NCI-H1417 treated with DMSO at 0.1 percent for 48 hours (cell line): ENCODE measurements at places on chromosomes 6 and 20.

DNA sequence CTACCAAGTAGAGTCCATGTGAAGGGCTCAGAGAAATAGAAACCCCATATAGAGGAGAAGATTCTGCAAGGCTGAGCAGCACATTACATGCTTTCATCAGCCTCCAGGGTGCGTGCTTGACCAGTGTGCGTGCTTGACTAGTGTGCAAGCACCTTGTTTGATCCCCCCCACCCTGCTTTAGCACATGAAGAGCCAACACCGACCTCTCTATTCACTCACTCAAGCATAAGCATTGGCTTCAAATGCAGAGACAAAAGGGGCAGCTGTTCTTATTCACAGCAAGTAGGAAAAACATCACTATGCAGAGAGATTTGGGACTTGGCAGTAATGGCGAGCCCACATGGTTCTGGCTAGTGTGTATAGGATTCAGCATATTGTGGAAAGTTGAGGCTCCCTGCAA, 278.7 kb upstream of the RNF217 start:
- no peak for DNase-seq

DNA sequence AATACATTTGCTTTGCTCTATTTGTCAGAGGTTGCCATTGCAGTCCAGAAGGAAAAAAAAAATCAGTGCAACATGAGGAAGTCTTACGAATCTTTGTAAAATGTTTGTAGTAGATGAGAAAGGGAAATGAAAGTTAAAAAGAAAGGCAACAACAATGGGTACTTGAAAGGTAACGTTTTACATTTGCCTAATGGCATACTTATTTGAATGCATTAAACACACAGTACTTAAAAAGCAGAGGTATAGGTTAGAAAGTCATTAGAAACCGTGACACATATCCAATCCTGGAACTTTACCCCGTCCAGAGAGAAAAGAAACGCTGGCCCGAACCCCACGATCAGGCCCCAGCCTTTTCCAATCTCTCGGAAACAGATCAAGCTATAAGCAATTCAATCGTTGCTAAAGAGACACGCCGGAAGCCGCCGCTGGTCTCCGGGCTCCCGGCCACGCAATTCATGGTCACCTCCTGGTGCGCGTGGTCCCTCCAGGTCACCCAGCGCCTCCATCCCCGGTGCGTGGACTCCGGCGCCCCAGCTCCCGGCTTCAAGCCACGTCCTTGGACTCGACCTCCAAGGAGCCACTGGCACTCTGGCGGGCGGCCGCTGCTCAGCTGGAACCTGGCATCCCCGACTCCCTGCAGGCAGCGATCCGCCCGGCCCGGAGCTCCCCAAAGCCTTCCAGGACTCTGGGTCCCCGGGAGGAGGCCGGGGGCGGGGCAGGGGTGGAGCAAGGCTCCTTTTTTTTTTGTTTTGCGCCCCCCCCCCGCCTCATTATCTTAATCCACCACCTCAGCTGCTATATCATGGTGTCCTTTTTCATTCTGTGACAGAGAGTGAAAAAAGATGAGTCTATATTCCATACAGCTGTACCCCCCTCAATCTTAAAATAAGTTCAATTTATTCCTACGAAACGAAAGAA, at the start of gene SLC18B1:
Gene SLC18B1, minus strand, starts transcription at position 687 of the 918 bp plus-strand sequence. Its CDS starts 181 bp downstream, at position 506.
- no peak for DNase-seq

- DNase-seq = no peak
Observed at GRCh38 chr20:50315586-50316551, 125.2 kb downstream of the CEBPB start.

DNA sequence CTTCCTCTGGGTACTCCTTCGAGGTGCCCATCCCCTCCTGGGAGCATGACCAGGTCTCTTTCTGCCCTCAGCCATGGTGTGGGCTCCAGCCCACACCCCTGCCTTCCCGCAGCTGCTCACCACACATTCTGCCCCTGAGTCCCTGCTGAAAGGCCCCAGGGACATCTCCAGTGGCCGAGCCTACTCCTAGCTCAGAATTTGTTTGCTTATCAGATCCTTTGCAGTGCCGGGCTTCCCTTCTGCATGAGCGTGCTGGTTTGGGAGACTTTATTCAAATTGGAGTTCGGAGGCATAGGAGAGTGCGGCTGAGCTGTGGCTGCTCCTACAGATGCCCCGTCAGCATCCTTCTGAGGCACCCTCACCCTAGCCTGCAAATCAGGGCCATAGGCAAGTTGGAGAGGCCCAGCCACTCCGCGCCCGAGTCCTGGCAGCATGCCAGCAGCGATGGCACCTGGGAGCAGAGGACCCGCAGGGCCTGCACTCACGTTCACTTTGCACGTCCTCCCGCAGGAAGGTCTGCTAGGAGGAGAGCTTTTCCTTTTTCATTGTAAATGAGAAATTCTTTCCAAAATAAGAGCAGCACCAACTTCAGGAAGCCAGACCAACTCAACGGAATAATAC, 327.3 kb downstream of the QKI start:
- DNase-seq = no peak

GRCh38 chr6:101803136-101803535, 409.6 kb downstream of the GRIK2 start:
- no peak for DNase-seq

DNA sequence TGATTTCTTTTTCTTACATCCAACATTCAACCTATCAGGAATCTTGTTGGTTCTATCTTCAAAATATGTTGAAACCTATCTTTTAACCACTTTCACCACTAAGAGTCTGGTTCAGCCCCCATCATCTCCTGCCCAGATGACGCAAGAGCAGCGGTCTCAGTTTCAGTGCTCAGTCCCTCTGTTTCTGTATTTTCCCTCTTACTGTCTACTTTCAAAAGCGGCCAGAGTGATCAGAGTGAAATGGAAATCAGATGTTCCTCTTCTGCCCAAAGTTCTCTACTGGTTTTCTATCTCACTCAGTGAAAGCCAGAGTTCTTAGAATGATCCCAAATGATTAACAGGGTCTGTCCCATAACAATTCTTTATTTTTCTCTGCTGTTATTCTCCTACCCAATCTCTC, 147.9 kb upstream of the PDE7B start:
- DNase-seq = no peak

DNA sequence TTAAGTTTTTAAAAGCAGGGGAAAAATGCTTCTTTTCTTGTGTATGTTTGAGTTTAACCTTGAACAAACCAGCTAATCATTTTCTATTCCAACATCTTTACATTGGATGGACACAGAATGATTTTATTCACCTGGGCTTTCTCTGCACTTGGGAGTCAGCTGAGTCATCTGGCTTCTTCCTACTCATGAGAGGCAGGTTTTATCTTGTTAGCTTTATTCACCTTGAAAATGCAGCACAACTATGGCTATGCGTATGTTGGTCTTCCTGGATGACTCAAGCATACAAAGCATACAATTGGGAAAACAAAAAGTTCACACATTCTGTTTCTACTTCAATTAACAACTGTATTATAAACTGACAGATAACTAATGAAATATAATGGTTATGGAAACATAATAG, 737.7 kb downstream of the FRK start:
- no peak for DNase-seq

GRCh38 chr20:11499101-11499634, 418.5 kb upstream of the BTBD3 start:
- DNase-seq = no peak

DNA sequence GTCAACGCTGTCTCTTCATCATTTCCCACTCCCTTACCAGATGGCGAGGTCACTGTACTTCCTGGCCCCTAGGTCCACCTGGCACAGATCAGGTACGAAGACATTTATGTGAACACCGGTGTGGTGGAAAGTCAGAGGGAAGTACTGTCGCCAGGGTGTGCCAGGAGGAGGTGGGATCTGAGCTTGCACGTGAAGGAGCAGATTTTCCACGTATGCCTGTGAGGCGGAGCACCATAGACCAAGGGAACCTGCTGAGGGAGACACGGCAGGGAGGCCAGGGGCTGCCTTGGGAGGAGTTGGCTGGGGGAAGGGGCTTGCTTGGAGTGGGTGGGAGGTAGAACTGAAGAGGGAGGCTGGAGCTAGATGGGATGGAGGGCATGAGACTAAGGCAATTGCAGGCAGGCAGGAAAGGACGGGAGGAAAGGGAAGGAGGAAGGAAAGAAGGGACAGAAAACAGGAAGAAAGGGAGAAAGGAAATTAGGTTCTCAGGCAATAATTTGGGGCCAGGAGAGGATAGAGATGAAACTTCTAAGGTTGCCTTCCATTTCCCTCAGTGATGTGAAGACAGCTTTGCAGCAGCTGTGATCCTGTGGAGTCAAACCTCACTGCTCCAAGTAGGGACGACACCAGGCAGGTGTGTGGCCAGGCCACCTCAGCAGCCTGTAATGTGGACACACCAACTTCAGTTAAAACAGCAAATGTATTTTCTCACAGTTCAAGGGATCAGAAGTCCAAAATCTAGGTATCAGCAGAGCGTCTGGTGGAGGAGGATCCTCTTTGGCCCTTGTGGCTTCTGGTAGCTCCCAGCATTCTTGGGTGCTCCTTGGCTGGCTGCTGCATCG, 46.8 kb downstream of the CHMP4B start:
- DNase-seq = no peak

DNA sequence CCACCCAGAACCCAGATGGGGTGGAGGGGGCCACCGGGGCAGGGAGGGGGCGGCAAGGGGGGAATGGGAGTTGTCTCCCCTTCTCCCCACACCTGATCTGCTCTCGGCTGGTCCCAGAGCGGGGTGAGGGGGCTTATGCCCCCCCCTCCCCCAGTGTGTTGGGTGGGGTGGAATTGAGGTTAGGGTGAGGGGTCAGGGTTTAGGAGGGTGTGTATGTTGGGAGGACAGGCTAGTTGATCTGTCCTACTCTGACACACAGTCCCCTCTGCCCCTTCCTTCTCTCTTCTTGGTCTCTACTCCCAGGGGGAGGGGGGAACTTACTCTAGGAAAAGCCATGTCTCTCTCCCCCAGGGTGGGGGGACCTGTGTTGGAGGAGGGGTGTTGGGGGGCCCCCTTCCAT, 1.9 kb upstream of the ZBTB9 start:
- DNase-seq = no peak

DNA sequence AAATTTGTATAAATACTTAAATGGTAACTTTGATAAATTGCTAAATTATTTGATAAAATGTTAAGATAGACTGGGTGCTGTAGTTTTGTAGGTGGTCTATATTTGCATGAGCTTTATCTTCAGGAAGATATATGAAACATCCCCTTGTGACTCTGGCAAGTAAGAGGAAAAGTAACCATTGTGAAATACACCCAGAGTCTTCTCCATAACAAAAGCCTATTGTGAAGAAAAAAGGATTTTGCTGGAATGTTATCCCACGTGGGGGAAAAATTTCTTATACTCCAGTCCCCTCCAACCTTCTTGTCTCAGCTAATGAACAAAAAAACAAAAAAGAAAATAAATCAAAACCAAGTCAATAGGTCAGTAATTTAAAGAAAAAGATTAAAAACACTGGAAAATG, 600.7 kb downstream of the HDGFL1 start:
- no peak for DNase-seq

DNA sequence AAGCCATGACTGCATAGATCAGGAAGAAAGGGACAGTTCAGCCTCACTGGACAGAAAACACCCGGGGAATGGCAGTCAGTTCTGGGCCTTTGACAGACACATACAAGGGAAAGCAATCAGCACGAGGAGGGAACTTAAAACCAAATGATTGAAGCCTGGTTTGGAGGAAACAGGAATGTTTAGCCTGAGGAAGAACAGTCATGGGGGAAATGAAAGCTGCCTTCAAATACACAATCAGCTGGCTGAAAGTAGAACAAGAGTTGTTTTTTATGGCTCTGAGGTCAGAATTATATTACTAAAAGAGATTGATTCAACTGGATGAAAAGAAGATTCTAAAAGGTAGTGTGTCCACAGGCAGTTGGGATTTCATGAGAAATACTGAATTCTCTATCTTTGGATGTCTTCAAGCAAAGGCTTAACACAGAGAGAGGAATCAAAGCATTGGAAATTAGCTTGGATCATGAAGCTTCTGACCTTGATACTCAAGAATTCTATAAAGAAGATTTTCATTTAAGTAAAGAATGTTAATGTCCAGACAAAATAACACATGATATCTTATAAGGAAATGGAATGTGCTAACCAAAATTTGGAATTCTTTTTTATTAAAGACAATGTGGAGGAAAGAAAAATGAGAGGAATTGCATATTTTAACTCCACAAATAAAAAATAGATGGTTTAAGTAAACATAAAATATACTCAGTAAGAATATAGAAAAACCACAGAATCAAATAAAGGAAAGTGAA, 216.6 kb downstream of the IBTK start:
- no peak for DNase-seq

DNA sequence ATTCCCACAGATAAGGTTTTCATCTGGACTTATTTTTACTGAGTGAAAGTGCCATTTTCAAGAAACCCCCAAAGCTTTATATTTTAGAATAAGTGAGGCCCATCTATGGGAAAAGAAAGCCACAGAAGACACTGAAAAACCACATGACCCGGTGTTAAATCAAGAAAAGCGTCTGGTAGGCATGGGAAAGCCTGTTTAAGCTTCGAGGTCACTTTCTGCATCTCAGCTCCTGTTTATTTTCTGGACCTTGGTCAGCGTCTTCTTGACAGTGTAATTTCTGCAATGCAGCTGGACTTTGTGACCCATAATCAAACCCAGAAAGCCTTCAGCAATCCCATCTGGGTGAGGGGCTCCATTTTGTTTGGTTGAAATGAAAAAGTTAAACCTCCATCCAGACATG, 59.6 kb upstream of the NEDD9 start:
- no peak for DNase-seq

DNA sequence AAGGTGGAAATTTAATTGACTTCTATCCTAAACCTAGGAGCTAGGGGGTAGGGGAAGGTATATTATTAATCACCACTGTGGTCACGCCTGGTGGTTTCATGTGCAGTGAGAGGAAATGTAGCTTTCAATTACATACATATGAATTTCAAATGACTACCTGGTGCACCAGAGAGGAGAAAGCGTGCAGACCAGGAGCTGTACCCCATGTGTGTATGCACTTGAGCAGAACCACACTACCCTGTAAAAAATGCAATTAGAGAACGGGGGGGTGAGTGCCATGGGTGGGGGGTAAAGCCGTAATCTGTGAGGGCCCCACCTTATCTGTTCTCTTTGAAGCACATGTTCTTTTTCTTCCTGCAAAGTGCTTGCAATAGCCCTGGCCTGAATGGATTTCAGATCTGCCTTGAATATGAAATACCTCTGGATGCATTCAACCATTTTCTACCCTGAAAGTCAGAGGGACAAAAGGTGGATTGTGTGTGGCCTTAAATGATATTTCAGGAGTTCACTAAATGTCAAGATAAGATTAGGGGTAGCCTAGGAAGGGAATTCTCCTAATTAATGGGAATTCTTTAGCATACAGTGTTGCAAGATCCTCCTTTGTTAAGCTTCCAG, 30.9 kb upstream of the EDN3 start:
- no peak for DNase-seq
